ENCODE measurements at places on chromosomes 12 and 14.

DNA sequence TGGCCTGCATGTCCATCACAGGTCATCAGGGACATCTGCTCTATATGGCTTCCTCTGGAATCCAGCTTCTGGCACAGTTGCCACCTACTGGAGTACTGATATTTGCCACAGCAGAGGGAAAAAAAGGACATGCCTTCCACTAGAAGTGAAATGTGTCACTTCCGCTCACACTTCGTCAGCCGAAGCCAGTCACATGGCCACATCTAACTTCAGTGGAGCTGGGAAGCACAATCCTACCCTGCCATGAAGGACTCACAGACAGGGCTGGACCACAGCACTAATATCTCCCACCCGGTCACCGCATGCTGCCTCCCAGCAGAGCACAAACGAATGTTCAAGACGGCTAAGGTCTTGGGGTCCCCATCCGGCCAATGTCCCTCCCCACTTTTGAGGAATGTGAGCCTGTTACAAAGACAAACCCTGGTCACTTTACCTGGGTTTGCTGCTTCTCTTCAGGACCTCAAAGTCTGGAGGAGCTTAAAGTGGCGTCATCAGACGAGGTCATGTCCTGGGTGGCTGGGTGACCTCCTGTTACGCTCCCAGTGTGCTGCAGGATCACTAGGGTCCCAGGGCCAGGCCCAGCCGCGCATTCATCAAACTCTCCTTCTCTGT is 98.6 kb downstream of the GCH1 start:
- DNase-seq, result no peak

- DNase-seq, result no peak
Measured at GRCh38 chr14:86203843-86204242, 673.9 kb downstream of the FLRT2 start.

DNA sequence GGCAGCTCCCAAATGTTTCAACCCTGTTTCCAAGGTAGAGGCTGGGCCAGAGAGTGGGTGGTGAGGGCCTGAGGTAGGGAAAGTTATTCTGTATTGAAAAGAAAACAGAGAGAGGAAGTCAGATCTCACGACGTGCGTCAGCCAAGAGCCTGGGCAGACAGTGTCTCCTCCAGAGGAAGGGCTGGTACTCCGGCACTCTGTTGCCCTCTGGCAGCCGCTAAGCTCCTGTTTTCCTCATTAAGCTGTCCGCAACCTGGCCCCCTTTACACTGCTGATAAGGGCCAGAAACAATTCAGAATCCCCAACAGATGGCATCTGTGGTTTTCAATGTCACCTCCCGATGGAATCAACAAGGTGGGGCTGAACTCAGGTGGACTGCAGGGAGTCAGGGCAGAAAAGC is 26.0 kb upstream of the LTBP2 start:
- DNase-seq, result no peak

DNA sequence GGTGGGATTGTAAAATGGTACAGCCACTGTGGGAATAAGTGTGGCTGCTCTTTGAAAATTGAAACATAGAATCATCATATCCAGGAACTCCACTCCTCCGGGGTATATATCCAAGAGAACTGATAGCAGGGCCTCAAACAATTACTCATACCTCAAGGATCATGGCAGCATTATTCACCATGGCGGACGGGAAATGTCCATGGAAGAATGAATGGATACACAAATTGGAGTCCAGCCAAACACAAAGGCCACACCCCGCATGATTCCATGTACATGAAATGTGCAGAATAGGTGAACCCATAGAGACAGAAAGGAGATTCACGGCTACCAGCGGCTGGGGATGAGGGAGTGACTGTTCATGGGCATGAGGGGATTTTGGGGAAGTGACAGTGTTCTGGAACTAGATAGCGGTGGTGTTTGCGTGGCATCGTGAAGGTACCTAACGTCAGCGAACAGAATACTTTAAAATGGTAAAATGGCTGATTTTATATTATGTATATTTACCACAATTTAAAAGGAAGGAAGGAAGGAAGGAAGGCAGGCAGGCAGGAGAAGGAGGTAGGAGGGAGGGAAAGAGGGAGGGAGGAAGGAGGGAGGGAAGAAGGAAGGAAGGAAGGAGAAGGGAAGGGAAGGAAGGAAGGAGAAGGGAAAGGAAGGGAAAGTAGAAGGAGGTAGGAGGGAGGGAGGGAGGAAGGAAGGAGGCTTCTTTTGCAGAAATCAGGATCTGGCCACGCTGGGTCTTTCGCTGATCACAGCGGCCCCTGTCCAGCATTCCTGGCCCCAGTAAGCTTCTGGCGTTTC is 14.1 kb upstream of the NCOR2 start:
- DNase-seq, result no peak

GRCh38 chr12:96078231-96079135 is 43.1 kb upstream of the LTA4H start:
- no peak for DNase-seq

Data from cortex of kidney (tissue), 1 donor.